GM23338 (cell line): ENCODE measurements at places on chromosomes 3 and 15. TPM values are rescaled to one million over a fixed set of nuclear protein-coding genes. Genes with fewer than 3 reads are reported as not detected.

CCDC13 gene
- 0.45 TPM in 1 of 2 replicates, not detected in the other for total RNA-seq

TRIM42 gene
- total RNA-seq = not detected in 2 replicates

TMEM45A gene
- total RNA-seq = 6.5 and 7.0 TPM in 2 replicates

ZBTB47 gene
- total RNA-seq = 2.8 and 2.9 TPM in 2 replicates

P2RY14 gene
- not detected in 2 replicates for total RNA-seq

IL12A gene
- total RNA-seq = 0.31 and 0.69 TPM in 2 replicates

NDN gene
- total RNA-seq = 91.6 and 98.1 TPM in 2 replicates

- no peaks in the 10 kb centered on the region for H3K27me3 ChIP-seq
- H3K27ac ChIP-seq = no peak overlapping the region
- no peaks in the 10 kb centered on the region for H3K36me3 ChIP-seq
- DNase-seq = no peak
- H3K4me3 ChIP-seq = no peak overlapping the region
Observed at GRCh38 chr15:34047893-34048775, 9.1 kb upstream of the AVEN start.

DNA sequence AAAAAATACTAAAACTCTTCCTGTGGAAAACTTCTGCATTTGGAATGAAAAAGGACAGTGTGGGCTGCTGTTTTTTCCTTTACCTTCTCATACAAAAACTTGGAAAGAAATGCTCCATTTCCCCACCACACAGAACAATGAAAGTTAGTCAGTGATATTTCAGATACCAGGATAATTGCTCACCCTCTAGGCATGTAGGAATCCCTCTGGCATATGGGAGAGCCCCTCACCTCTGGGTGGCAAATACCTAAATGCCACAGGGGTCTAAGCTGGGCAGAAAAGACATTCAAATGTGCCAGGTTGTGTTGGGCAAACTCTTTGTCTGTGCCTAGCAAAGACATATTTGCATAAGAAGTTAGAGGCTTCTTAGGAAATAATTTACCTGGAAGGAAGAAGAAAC lies 560.3 kb upstream of the NR2F2 start:
- H3K36me3 ChIP-seq = no peaks in the 10 kb centered on the region
- H3K27me3 ChIP-seq = no peaks in the 10 kb centered on the region
- no peak overlapping the region for H3K4me3 ChIP-seq

- H3K4me3 ChIP-seq = no peak overlapping the region
- H3K27me3 ChIP-seq = no peaks in the 10 kb centered on the region
- H3K27ac ChIP-seq = no peak overlapping the region
Observed at GRCh38 chr3:77053795-77054194, 13.9 kb downstream of the ROBO2 start.

DNA sequence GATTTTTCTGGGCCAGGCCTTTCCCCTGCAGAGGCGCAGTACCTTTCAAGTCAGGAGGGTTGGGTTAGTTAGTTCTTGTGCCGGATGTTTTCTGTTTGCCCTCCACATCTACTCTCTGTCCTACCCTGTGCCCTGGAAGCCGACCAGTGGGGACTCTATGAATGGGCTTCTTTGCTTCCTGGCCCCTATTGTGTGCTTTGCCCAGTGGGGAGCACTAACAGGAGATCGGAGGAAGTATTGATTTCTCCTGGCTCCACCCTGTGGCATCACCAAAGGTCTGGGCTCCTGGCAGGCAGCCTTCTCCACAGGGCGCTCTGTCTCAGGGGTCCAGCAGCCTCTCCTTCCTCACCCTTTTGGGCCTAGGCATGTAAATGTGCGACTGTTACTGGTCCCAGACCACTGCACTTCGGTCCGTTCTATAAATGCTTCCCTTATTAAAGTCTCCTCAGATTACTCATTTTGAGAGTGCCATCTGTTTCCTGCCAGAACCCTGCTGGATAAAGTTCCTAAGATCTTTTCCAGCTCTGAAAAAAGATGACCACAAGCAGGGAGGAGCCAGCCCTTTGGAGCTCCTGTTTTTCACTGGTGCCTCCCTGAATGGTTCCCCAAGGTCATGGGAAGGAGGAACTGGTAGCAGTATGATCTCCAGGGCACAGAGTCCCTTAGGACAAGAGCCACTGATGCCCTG lies 44.5 kb downstream of the CTDSPL start:
- no peak for DNase-seq
- H3K27ac ChIP-seq = 0 out of 2 replicates have a peak overlapping the region, but pooled peaks have one; percentile 55
- H3K36me3 ChIP-seq = no peaks in the 10 kb centered on the region
- peaks cover 30% of the 10 kb centered on the region for H3K4me1 ChIP-seq

- no peak overlapping the region for H3K27ac ChIP-seq
- no peaks in the 10 kb centered on the region for H3K36me3 ChIP-seq
- H3K27me3 ChIP-seq = no peaks in the 10 kb centered on the region
- no peaks in the 10 kb centered on the region for H3K4me1 ChIP-seq
- no peak overlapping the region for H3K4me3 ChIP-seq
- DNase-seq = no peak
Observed at GRCh38 chr15:99169769-99170311, 65.0 kb downstream of the SYNM start.

DNA sequence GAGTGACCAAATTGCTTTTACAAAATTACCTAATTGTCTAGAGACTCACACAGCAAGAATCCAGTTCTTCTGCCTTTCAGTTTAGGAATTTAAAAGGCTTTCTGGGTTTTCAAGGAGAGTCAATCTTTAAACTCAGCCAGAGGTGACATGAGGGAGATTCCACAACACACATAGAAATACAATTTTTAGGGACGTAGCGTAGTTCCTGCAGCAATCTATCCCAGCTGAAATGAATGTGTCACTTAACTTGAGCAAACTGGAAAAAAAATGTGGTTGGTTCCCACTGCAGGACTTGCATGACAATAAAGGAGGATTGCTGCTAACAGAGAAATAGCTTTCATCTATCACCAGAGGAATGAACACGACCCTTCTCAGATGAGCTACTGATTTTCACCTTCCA lies 269.7 kb downstream of the OTOL1 start:
- no peak overlapping the region for H3K4me3 ChIP-seq
- H3K27me3 ChIP-seq = no peaks in the 10 kb centered on the region
- peak; percentile 26 for DNase-seq
- H3K4me1 ChIP-seq = no peaks in the 10 kb centered on the region
- H3K27ac ChIP-seq = no peak overlapping the region
- no peaks in the 10 kb centered on the region for H3K36me3 ChIP-seq

DNA sequence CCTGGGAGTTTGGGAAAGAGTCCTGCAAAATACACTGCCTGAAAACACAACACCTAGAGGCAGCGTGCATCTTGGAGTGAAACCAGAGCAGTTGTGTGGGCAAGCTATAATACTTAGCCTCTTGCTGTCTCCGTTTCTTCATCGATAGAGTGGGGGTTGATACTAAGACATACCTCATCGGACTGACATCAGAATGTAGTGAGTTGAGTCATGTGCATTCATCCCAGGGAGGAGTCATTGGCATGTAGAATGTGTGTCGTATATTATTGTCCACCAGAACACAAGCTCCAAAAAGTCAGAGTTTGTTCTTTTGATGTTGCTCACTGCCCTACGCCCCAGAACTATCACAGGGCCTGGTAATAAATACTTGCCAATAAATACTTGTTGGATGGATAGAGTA lies 4.3 kb downstream of the SNTN start:
- no peaks in the 10 kb centered on the region for H3K27me3 ChIP-seq
- H3K4me1 ChIP-seq = no peaks in the 10 kb centered on the region
- H3K27ac ChIP-seq = no peak overlapping the region
- no peaks in the 10 kb centered on the region for H3K36me3 ChIP-seq
- no peak for DNase-seq
- no peak overlapping the region for H3K4me3 ChIP-seq

DNA sequence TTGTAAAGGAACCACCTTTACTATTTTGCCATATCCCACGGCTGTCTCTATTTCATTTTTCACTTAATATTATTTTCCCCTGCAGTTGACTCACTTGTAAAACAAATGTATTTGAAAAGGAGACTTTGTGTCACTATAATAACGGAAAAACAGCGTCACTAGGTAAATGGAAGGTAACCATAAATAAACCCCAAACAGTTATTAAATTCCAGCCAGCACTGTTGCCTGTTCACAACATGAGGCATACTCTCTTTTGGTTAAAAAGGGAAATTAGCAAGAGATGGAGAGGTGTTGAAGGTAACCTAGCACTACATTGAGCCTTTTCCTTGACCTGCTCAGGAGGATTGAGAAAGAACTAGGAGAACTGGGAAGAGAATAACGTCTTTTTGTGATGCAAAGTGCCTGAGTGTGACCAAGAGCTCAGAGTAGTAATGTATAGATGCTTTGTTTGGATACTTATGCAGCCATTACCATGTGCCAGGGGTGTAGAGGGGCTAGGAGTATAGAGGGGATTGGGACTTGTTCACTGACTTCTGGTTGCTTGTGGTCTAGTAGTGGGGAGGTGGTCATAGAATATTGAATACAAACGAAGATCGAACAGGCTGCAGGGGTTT lies 19.6 kb downstream of the FLNB start:
- DNase-seq = peak; percentile 59
- peak overlapping the region; percentile 60 for H3K27ac ChIP-seq
- H3K4me3 ChIP-seq = peak overlapping the region; percentile 2; the same call in 1 of the 2 replicates

DNA sequence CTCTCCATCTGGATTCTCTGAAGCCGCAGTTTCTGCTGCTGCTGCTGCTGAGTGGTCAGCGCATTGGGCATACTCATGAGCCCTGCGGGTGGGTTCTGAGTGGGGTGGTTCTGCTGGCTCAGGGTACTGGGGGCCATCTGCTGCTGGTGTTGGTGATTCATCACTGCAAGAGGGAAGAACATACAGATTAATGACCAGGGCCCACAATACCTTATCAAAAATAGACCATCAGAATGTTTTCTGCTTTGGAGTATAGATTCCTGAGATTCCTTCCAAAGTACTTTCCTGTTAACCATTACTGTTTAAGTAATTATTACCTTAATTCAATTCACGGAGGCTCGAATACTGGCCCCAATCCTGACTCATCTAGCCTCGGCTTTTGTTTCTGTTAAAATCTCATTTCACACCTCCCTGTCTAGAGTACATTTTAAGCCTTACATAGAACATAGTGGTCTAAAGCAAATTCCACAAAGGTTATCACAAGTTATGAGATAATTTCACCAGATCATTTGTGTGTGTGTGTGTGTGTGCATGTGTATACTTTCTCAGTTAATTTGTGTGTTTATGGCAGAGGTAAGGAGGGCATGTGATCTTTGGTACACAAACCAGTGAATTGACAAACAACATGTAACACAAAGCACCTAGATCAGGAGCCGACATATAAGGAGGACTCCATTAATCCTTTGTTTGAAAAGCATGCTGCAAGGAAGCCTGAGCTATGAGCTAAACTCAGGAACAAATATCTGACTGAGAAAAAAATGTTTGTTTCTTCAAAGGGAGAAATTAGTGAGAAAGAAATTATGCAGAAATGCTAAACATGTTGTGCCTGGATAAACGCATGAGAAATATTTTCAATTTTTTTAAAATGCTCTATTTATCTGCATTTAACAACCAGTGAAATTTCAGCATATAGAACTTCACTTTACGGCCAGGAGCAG lies 68.1 kb downstream of the TM4SF4 start:
- H3K4me1 ChIP-seq = peaks cover 14% of the 10 kb centered on the region; the same call in 1 of the 2 replicates
- no peak overlapping the region for H3K4me3 ChIP-seq
- DNase-seq = no peak
- H3K27me3 ChIP-seq = no peaks in the 10 kb centered on the region
- H3K36me3 ChIP-seq = no peaks in the 10 kb centered on the region

DNA sequence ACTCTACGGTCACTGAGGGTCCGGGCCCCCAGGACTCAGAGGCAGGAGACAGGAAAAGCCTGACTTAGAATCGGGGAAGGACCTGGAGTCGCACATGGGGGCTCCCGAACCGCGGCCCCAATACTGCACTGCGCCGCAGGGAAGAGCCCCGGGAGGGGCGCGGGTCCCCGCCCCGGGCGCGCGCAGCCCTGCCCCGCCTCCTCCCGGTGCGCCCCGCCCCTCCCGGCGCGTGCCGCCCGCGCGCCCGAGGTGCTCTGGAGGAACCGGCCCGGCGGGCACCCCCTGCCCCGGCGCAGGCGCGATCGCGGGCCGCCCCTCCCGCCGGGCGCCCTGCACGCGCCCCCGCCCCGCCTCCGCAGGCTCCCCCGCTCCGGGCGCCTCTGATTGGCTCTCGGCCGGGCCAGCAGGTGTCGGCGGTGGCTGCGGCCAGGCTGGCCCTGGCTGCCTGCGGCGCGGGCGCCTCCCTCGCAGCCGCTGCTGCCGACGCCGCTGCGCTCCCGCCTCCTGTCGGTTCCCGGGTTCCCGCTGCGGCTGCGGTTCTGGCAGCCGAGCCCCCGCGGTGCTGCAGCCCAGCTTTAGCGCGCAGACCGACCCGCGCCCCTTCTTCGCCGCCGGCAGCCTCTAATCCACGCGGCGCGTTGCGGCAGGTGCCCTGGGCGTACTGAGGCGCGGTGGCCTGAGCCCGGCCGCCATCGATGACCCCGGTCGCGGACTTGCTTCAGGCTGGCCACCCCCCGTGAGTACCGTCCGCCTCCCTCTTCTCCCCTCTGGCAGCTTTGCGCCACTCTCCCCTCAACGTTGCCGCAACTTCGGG lies at the start of gene MYRIP:
Gene MYRIP (plus strand): TSS at position 429 of the 814 bp plus-strand sequence. CDS start 91,208 bp downstream, outside the sequence.
- H3K27ac ChIP-seq = no peak within 1 kb of the TSS
- H3K4me1 ChIP-seq = peaks cover 18% of the 10 kb centered on the region
- peaks cover 58% of the 10 kb centered on the region for H3K27me3 ChIP-seq
- DNase-seq = peak; percentile 89
- peak within 1 kb of the TSS; percentile 89 for H3K4me3 ChIP-seq

- H3K36me3 ChIP-seq = peaks cover 8% of the 10 kb centered on the region
- no peaks in the 10 kb centered on the region for H3K27me3 ChIP-seq
- H3K4me3 ChIP-seq = no peak overlapping the region
- no peak for DNase-seq
- peak overlapping the region; percentile 67; the same call in 1 of the 2 replicates for H3K27ac ChIP-seq
Observed at GRCh38 chr15:40229956-40230355, 8.9 kb upstream of the PAK6 start.

- DNase-seq = peak; percentile 26
- H3K27me3 ChIP-seq = no peaks in the 10 kb centered on the region
- no peaks in the 10 kb centered on the region for H3K4me1 ChIP-seq
- no peaks in the 10 kb centered on the region for H3K36me3 ChIP-seq
Observed at GRCh38 chr3:23174426-23175039, 28.6 kb upstream of the UBE2E2 start.

- no peaks in the 10 kb centered on the region for H3K4me1 ChIP-seq
- H3K27me3 ChIP-seq = no peaks in the 10 kb centered on the region
- no peak overlapping the region for H3K27ac ChIP-seq
Observed at GRCh38 chr3:149411583-149411982, 34.1 kb upstream of the TM4SF1 start.

GRCh38 chr15:87764461-87765240 lies 491.9 kb downstream of the NTRK3 start:
- peak; percentile 22 for DNase-seq
- H3K4me3 ChIP-seq = no peak overlapping the region
- no peak overlapping the region for H3K27ac ChIP-seq
- H3K27me3 ChIP-seq = no peaks in the 10 kb centered on the region

DNA sequence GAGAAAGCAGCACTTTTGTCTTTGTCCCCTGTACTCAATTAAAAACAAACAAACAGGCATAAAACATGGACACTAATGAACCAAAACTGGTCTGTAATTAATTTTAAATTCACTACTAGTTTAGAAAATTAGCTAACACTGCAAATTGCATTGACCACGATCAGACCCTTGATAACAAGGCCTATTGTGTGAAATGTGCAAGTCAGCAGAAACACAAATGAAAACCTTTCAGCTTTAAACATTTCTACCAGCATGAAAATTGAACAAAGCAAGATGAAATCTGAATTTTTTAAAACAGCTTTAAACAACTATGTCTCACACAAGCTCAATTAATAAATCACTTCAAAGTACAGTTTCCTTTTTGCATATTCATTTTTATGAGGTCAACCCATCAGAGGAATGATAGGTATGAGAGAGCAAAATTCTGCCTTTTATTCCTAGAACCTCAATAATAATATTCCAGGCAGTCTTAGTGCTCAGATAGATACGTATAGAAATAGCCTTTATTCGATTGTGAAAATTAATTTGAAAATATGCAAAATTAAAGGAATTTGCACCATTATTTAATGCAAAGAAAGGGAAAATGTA lies 27.0 kb upstream of the CHMP2B start:
- H3K36me3 ChIP-seq = 0 out of 2 replicates have a peak, but pooled peaks cover 3% of the 10 kb centered on the region
- no peak overlapping the region for H3K4me3 ChIP-seq
- no peaks in the 10 kb centered on the region for H3K4me1 ChIP-seq
- DNase-seq = no peak
- no peak overlapping the region for H3K27ac ChIP-seq
